ENCODE measurements at places on chromosomes 7 and 10. TPM values are rescaled to one million over a fixed set of nuclear protein-coding genes. Genes with fewer than 3 reads are reported as not detected.
A peak's percentile ranks its signal among the peaks of the same experiment; 100 is the strongest.

GRCh38 chr10:29524720-29525119, 110.1 kb downstream of the SVIL start:
- DNase-seq: no peak

The MMRN2 gene
- 24.0 TPM for polyA plus RNA-seq

The GIMAP4 gene
- polyA plus RNA-seq: 27.8 TPM

- no peak for DNase-seq
Measured at GRCh38 chr10:21888959-21889358, 114.6 kb downstream of the DNAJC1 start.

The SLC13A1 gene
- polyA plus RNA-seq: 25.1 TPM

- DNase-seq: peak; percentile 81
Measured at GRCh38 chr7:44847509-44847919, 373 bp downstream of the H2AZ2 start.

- DNase-seq: no peak
Measured at GRCh38 chr7:110142939-110143526, 947.9 kb upstream of the LRRN3 start.

- DNase-seq: no peak
Measured at GRCh38 chr10:13105184-13105583, 5.2 kb downstream of the OPTN start.

- no peak for DNase-seq
Measured at GRCh38 chr10:24756283-24756682, 32.6 kb upstream of the ARHGAP21 start.

The RELN gene
- 11.2 TPM for polyA plus RNA-seq

DNA sequence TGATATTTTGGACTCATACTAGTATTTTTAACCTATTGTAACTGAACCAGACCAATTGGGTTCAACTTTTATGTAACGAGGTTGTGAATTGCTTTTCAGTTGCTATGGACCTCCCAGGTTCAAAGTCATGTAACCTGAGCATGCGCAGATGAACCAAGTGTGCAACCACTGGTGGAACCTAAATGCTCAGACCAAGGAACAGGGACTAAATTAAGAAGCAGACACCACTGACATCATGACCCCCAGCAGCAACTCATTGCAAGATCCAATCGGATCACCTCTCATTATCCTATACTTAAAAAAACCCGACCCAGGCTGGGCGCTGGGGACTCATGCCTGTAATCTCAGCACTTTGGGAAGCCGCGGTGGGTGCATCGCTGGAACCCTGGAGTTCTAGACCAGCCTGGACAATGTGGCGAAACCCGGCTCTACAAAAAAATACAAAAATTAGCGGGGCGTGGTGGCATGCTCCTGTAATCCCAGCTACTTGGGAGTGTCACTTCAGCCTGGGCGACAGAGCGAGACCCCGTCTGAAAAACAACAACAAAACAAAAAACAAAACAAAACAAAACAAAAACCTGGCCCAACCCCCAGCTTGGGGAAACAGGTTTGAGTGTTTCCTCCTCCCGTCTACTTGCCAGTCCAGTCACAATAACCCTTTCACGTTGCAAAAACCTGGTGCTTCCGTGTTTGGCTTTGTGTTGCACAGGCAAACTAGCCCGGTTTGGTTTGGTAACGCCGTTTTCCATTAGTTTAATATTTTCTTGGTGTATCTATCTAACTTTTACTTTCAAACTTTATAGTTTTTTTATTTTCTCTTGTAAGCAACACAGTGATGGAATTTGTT, 11.3 kb upstream of the ZNF518A start:
- no peak for DNase-seq

- DNase-seq: no peak
Measured at GRCh38 chr10:11301571-11302111, 284.0 kb downstream of the CELF2 start.

DNA sequence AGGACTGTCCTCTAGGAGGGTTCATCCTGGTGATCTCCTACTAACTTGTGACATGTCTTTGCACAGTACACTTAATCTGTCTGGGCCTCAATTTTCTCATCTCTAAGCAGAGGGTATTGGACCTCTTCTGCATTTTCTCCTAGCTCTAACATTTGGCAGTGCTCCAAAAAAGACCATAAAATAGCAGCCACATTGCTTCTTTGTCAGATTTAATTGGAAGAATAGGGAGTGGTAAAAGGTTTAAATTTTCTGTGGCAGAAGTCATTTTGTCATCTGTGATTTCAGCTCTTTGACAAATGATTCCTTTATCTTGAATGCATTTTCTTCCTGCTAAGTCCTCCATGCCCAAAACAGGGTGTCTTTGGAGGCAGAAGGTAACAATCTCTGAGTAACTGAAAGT, 289.9 kb upstream of the LRGUK start:
- DNase-seq: no peak

GRCh38 chr10:119871881-119872609, 598 bp downstream of the MCMBP start:
- DNase-seq: peak; percentile 9

The AKR1C4 gene
- polyA plus RNA-seq: not detected

GRCh38 chr7:42227541-42227935, 9.5 kb downstream of the GLI3 start:
- no peak for DNase-seq

The LOXL4 gene
- polyA plus RNA-seq: 3.6 TPM

The TUBB8 gene
- polyA plus RNA-seq: 0.43 TPM

DNA sequence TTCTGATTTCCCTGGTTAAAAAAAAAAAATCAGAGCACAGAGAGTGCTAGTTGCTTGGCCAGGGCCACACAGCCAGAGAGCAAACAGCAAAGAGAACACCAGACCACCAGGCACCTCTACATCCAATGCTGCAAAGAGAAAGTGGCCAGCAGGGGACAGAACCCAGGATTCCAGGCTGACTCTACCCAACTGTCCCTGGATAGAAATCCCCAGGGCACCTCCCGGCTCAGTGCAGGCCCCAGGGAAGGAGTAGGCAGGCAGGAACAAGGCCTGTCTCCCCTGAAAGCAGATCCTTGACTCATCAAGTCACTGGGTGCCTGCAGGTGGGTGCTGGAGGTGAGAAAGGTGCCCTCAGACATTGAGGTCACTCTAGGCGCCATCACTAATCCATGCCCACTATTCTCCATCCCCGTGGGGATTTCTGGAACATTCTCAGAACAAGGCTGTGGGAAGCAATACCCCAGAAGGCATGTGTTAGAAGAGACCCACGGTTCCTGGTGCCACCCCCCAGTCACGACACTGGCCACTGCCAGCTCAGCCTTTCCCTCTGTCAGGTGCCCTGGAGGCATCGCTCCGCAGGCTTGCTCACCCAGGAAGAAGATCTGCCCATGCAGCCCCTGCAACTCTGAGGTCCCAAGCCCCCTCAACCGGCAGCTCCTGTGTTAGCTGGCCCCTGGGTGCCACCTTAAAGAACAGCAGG, 154.8 kb downstream of the GRID1 start:
- no peak for DNase-seq
